CD4-positive, alpha-beta T cell treated with Interleukin-15 for 4 hours (primary cell): ENCODE measurements at places on chromosomes 7 and 10.

DNA sequence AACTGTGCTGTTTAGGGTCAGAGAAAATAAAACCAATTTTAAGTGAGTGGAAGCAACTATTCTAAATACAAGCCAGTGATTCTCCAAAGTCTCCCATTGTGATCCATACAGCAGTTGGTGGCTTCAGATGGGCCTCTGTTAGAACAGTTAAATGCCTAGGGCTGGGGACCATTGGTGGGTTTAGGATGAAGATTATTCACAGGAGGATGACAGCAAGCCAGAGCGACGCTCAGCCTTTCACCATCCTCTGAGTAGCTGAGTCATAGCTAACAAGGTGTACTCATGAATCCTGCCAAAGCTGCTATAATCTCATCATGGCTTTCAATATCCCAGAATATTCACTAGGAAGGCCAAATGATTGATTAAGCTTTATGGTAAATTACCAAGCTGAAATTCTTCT, 39.6 kb downstream of the STARD3NL start:
- no peak for DNase-seq

GRCh38 chr7:96328016-96328415, 6.1 kb upstream of the SLC25A13 start:
- no peak for DNase-seq

DNA sequence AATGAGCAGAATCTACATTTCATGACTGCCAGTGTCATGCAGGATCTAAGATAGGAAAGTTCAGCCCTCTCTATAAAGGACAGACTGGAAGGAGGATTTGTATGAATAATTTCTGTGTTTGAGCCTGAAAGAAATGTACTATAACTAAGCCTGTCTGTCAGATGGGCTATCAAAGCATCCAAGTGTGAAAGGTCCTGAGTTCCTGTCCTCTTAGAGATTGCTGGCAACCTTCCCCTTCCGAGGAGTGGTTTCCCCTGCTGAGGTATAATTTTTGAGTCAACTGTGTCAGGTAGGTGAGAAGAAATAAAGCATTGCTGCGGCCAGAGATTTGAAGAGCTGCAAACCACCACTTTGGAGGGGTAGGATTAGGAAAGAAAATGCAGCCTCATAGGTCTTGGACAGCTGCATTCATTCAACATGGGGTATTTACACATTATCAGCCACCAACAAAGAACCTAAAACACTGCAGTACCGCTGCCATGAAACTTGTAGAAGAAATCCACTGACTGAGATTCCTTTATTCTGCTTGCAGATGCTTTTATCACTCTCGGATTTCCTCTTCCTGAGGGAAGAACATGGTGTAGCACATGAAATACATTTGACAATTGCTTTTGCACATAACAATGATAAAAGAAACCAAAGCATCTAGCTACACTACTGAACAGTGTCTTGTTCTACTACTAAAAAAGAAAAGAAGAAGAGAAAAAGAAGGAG, 189.1 kb downstream of the DGKI start:
- no peak for DNase-seq

GRCh38 chr7:71343892-71344291, 211.9 kb downstream of the GALNT17 start:
- no peak for DNase-seq

DNA sequence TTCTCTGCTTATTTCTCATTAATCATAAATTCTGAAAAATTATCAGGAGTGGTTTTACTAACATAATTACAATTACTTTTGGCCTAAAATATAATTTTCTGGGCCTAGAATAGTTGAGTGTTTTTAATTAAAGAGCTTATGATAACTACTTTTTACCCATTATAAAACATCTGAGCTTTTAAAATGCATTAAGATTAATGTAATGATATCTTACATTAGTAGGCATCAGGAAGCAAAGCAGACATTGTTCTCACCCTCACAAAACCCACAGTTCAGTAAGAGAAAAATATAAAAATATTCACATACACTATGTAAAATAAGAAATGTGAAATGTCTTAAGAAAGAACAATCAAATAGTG, 443.7 kb upstream of the SEMA3A start:
- no peak for DNase-seq

GRCh38 chr10:63670291-63670898, 149.2 kb downstream of the REEP3 start:
- DNase-seq: no peak

DNA sequence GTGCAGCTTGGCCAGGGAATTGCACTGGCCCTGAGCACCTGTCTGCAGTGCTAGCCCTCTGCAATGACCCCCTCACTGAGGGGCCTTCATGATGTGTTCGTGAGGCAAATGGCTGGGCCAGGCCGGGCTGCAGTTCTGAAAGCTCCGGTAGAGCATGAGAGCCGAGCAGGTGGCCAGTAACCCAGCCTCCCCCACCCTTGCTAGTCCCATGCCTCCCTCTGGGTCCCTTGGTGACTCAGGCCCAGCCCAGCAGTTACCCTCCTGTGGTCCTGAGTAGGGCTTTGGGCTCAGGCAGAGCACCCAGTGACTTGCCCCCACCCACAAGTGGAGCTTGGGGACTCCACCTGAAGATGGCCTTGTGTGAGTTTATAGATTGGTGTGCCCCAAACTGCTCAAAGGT, 16.1 kb upstream of the CSGALNACT2 start:
- DNase-seq: no peak

DNA sequence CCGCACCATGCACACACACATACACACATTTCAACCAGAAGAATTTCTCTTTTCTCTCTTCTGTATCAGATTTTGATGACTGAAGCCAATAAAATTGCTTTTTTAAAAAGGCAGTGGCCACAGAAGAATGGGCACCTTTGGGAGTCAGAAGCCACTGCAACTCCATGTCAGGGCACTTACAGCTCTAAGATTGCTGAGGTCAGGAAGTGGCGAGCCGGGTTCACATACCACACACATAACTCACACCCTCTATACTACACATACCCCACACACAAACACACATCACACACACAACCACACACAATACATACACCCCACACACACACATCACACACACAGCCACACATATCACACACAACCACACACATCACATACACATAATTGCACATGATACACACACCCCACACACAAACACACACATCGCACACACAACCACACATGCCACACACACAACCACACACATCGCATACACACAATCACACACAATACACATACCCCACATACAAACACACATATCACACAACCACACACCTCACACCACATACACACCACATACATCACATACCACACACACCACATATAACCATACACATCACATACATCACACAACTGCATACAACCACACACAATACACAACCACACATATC, 31.2 kb downstream of the GPRIN2 start:
- DNase-seq: no peak

GRCh38 chr10:107546986-107547385, 382.5 kb upstream of the SORCS1 start:
- no peak for DNase-seq

DNA sequence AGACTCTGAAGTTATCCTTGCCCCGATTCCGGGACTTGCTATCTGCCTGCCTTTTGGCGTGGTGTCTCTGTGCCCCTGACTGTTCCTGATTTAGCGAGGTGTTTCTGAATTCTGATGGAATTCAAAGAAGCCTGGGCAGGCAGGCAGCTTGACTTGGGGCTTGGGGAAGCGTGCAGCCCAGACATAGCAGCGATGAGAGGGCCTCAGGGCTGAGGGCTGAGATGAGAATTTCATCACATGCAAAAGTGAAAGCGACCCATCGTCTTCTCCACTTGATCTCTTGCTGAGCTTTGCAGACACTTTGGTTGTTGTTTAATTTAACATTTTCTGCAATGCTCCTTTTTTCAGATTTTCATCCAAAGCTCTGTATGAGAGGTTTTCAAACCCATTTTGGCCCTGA, 57.8 kb downstream of the TCF7L2 start:
- no peak for DNase-seq

GRCh38 chr7:145692237-145692950, 424.2 kb upstream of the CNTNAP2 start:
- no peak for DNase-seq

DNA sequence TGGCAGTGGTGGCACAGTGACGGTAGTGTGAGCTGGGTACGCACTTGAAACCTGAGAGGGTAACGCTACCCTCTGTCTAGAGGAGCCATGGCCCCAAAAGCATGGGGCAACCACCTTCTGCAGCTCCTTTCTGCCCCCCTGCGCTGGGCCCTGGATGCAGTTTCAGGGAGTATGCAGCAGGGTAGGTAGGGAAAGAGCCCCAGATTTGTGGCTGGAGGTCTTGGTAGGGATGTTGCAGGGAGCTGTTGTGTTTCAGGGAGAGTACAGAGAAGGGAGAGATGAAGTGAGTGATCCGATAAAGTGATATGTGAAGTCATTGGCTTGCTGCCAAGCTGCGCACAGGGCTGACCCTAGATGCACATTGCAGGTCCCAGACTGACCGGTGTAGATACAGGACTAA, 2.7 kb upstream of the PGAM2 start:
- no peak for DNase-seq

DNA sequence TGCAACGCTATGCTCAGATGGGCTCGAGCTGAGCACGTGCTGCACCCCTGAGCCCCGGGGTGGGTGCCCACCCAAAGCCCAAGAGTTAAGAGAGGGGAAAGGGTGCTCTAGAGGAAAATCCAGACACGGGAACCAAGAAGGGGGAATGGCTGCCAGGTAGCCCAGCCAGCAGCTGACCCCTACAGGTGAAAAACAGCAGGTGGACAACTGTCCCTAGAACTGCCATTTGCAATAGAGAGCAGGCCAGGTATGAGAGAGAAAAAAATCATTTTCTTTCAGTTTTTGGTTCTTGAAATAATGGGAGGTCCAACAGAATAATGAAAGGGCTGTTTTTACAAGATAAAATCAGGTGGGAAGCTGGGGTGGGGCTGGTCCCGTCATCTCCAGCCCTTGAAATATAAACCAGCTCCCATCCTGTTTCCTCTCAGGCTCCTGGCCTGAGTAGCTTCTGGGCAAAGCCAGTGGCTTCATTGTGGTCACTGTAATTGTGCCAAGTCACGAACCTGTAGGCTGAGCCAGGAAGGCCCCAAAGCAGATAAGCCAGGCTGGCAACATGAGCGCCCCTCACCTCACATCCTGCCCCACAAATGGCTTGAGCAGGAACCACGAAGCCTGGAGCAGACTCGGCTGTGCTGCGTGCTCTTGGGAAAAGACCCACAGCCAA, 257.8 kb downstream of the SNX10 start:
- no peak for DNase-seq

DNA sequence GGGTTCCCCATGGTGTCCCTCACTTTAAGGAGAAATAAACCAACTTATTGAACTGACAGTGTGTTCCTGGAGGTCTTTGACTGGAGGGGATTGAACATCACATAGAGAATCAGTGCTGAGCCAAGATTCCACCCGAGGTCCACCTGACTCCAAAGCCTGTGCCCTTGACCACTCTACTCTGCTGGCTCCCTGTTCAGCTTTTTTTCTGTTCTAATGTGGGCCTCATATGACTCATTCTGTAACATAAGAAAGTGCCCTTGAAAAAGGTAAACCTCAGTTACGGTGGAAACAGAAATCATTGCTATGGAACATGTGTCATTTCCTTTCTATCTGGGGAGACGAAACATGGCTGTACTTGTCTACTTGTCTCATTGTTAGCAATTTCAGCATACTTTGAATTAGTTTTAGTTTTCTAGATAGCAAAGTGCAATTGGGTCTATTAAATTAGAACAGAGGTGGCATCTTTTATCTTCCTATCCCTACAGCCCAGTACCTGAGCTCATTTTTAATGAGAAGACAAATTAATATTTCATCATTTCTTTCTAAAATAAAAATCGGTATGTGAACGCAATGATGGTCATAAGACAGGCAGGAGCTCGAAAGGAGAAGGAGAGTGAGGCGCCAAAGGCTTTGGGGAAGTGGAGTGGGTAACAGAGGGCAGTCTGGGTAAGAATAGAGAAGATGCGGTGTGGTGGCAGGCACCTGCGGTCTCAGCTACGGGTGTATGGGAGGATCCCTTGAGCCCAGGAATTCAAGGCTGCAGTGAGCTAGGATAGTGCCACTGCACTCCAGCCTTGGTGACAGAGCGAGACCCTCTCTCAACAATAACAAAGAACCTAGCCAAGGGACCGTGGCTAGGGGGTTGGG, 1.5 kb downstream of the GSDME start:
- no peak for DNase-seq

GRCh38 chr10:76150139-76150875, 718.9 kb downstream of the LRMDA start:
- DNase-seq: no peak

DNA sequence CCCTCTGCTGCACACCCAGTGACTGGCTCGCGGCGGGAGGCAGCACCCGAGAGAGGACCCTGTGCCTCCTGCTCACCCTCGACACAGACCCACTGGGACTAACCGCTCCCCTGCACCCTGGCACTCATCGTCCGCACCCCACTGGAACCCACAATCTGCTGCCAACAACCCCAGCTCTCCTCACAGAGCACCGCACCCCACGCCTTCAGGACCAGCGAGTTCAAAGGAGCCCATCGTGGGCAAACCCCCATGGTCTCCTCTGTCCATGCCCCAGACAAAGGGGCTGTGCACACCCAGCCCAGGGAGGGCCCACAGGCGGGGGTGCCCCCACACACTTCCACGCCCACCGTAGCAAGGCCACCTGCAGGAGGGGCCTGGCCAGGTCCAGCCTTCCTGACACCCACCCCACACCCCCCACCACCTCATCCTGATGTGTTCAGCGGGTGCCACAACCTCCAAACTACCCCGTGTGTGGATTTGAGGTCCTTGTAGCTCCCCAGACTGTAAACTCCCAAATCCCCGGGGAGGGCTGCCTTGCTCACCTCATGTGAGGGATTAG, 14.0 kb downstream of the RASGEF1A start:
- DNase-seq: no peak

DNA sequence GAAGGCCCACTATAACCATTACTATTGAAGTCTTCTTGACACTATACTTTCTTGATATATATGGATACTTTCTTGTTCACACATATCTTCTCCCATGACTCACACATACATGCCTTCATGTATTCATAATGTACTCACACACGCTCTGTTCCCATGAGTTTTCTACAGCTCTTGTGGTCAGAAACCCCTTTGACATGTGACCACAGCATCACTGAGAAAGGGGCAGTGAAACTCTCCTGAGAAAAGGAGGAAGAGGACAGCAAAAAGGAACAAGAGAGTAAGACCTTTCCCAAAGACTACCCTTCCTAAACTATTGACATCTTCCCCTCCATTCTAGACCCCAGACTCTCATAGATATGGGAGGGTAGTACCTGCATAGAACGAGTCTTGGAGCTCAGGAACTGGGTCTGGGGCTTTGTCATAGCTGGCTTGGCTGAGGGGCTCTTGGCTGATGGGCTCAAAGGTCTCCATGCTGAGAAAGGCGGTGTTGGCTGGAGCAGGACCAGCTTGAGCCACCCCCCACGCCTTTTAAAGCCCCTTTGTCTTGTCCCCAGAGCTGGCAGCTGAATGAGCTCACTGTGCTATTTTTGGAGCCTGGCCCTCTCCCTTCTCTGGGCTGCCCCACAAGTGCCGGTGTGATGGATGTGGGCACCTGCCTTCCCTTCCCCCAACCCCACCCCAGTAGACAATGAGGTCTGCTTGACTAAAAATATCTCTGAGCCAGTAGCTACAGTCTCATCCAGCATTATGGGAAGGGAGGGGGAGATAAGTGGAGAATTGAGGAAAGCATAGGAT, 5.1 kb downstream of the SYNPO2L start:
- DNase-seq: no peak

GRCh38 chr10:67776371-67776770, 61.6 kb downstream of the DNAJC12 start:
- DNase-seq: no peak

GRCh38 chr7:75033064-75033463, 40.5 kb downstream of the RCC1L start:
- DNase-seq: no peak
